ENCODE measurements at places on chromosomes 12 and 14. TPM values are rescaled to one million over a fixed set of nuclear protein-coding genes. Genes with fewer than 3 reads are reported as not detected.

DNA sequence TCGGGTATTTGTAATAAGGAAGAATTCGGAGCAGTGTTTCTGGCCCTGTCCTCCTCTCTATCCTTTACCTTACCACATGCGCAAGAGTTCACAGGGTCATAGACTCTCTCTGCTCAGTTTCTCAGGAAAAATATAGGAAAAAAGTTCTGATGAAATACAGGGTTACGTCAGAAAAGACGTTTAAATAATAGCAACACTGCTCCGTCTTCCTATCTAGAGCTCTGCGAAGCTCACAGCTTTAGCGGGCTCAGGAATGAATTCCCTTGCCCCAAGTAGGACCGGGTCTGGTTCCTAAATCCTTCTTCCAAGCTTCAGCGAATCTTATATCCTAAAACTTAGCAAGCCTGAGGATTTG is 365 bp downstream of the CCDC59 start:
- DNase-seq, result no peak

DNA sequence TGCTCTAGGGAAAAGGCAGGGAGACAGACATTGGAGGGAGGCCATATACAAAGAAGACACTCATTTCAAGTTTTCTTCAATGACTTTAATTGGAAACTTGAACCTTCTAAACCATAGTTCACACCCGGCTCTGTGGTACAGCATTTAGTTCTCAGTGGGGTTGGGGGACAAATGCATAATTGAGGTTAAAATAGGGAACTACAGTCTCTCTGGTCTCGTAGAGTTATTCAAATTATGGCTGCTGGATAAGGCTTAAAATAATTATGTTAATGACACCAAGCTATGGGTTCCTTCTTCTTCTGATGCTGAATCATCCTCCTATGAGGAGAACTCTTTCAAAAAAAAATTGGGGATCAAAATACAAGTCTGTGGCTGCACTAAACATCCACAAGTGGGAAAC is 3.8 kb upstream of the RPAP3 start:
- DNase-seq, result no peak

GRCh38 chr12:122282061-122282460 is 15.8 kb upstream of the VPS33A start:
- no peak for DNase-seq

DNA sequence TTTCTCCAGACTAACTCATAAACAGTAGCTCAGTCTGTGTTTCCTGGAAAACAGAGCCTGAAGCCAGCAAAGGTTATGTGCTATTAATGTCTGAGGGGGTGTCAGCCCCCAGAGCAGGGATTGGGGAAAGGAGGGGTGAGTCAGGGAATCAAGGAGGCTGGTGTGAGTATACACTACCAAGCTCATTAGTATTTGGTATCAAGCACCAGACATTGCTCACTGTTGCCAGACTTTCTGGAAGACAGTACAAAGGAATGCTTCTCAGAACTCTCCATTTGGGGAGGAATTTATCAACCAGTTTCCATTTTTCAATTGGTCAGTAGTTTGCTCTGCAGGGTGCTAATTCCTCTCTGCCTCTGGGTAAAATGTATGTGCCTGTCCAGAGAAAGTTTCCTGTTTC is 443.4 kb downstream of the GLT1D1 start:
- DNase-seq, result no peak

GRCh38 chr14:104804481-104805325 is 3.8 kb downstream of the ZBTB42 start:
- DNase-seq, result no peak

- DNase-seq, result no peak
These were observed 7.9 kb downstream of the CKAP4 start for GRCh38 chr12:106239951-106240335.

DNA sequence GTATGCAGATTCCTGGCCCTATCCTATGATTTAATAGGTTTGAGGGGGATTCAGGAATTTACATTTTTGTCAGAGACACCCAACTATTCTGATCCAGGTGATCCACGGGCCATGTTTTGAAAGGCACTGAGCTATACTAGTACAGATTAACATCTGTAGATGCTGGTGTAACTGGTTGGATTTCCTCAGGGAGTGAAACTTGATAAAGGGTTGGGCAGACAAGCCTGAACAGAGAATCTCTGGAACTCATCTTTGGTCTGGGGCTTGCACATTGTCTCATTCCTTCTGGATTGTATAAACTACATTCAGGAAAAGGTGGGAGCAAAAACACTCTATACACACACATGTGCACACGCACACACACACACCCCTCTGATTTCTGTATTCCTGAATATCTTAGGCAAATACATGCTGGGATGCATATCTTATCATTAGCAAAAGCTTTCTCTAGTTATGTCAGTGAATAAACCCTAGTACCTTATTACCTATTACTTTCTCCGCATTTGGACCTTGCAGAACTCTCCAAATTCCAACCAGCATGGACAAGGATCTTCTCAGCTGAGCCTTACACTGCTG is 104.6 kb downstream of the SLC38A1 start:
- no peak for DNase-seq

DNA sequence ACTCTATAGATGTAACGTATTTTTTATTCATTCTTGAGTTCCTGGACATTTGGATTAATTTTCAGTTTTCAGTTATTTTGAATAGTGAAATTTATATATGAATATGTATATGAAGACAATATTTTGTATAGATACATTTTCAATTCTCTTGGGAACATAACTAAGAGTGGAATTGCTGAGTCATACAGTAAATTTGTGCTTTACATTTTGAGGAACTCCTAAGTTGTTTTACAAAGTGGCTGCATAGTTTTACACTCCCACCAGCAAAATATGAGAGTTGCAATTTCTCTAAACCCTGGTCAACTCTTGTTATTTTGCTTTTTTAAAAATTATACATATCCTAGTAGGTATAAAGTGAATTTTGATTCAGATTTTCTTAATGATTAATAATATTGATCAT is 1838.6 kb upstream of the SEL1L start:
- DNase-seq, result no peak

- DNase-seq, result no peak
These were observed 24.3 kb downstream of the ZFC3H1 start for GRCh38 chr12:71639341-71639760.

GRCh38 chr14:102511538-102511937 is 2.0 kb upstream of the ANKRD9 start:
- no peak for DNase-seq

DNA sequence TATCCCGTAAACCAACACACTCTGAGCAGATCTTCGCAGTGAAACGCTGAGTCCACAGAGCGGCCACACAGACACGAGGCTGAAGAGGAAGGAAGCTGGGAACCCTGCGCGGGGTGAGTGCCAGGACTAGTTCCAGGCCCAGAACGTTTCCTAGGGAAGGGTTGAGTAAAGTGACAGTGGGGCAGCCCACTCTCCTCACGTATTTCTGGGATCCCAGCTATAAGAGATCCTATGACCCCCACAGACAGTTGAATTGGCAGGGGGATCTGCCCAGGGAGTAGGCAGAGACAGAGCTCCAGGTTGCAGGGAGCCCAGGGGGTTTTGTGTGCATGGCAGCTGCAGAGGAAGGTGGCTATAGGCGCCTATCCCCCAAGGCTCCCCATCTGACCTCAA is 51.1 kb downstream of the GTF2A1 start:
- DNase-seq, result no peak

GRCh38 chr14:98292191-98292590 is 979.8 kb downstream of the BCL11B start:
- no peak for DNase-seq

GRCh38 chr14:40074169-40074568 is 641.9 kb upstream of the FBXO33 start:
- DNase-seq, result no peak

DNA sequence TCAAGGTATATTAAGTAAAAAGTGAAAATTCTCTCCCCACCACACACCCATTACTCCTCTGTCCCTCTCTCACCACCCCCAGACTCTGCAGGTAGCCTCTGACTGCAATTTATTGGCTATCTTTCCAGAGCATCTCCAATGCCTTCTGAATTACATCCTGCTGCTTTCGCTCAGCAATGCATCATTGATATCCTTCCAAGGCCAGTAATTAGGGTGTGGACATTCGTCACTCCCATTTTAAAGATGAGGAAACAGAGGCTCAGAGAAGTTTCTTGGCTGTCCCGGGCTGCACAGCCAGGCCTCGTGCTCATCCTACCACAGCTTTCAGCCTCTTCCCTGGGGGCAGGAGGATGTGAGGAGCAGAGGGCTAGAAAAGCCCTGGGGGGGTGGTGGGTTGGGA is 23.6 kb upstream of the PGF start:
- DNase-seq, result no peak

- no peak for DNase-seq
These were observed 37.9 kb downstream of the SH2B3 start for GRCh38 chr12:111443586-111443985.

- no peak for DNase-seq
These were observed 102.2 kb downstream of the ARF6 start for GRCh38 chr14:49994951-49995561.

DNA sequence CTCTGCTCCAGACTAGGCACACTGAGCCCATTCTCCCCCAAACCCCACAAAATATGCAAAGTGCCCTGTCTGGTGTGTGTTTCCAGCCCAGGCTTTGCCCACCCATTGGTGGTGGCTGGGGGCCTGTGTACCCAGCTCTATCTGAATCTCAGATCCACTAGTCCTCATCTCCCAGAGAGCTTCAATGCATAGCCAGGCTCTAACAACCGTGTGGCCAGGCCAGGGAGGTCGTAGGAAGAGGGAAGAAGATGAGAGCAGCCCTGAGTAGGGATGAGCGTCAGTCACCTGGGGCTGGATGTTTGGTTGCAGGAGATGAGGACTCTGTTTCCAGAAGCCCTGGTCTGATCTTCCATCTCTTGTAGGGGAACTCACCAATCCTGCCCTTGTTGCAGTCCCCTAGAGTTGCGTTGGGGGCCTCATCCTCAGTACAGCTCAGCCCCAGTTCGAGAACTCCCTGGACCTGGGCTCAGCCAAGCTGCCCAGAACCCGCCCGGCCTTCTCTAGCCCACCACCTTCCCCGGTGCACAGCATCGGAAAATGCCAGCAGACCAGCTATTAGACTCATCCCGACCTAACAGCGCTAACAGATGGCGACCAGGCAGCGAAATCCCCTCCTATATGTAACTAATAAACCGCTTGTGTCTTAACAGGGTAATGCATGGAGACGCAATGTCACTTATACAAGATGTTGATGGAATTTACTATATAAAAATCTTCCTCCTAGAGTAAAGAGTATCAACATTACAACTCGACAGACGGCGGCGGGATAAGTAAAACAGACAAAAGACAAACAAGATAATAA is 3.2 kb upstream of the LHX5 start:
- no peak for DNase-seq

DNA sequence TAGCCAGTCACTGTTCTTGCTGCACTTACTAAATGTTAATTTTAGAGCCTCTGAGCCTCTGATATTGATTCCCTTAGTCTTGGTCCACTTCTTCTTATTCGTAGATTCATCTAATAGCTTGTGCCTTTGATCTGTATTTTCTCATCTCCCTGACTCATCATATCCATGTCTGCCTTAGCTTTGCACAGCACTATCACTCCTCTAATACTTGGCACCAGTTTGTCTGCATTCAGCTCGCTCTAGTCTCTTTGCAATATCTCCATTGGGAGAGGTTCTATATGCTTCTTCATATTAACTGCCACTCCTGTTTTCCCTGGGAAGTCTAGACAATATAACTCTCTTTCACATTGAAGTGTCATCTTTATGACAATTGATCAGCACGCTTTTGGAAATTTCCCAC is 68.5 kb upstream of the CSRP2 start:
- no peak for DNase-seq

DNA sequence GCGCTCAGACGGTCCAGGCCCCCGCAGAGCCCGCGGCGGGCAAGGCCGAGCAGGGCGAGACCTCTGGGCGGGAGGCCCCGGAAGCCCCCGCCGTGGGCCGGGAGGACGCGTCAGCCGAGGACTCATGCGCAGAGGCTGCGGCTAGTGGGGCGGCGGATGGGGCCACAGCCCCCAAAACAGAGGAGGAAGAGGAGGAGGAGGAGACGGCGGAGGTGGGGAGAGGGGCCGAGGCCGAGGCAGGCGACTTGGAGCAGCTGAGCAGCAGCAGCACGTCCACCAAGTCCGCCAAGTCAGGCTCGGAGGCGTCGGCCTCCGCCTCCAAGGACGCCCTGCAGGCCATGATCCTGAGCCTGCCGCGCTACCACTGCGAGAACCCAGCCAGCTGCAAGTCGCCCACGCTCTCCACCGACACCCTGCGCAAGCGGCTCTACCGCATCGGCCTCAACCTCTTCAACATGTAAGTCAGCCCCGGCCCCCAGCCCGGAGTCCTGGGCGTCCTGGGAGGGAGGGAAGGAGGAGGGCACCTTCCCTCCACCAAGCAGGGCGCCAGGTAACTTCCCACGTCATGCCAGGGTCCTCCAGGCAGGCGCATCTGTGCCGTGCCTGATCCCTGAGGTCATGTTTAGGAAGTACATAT is 72.4 kb downstream of the IQSEC3 start:
- no peak for DNase-seq

- DNase-seq, result no peak
These were observed 50.0 kb downstream of the FLRT2 start for GRCh38 chr14:85579942-85580341.

DNA sequence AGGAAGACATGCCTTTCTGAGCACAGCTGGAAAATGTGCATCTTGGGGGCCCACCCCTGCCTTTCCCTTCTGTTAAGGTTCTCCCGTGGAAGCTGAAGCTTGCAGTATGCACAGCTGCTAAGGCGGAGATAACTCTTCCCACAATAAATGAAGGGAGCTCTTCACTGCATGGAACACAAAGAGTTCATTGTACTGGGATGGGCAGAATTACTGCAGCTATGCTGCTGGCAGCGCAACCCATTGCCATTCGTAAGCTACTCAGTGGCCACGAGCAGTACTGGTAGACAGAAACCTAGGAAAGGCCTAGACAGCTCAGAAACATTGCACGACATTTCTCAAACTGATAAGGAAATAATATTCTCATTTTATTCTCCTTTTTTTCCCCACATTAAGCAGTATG is 310.2 kb downstream of the MDGA2 start:
- no peak for DNase-seq

GRCh38 chr14:54483073-54483745 is 5.6 kb downstream of the GMFB start:
- no peak for DNase-seq

UNC79 gene
- total RNA-seq, result 2.6 TPM

LBHD2 gene
- total RNA-seq, result not detected

SLCO1B3 gene
- not detected for total RNA-seq

SSPN gene
- 2.1 TPM for total RNA-seq

CSRP2 gene
- total RNA-seq, result 96.1 TPM

HOXC12 gene
- total RNA-seq, result not detected

ADAM20 gene
- 1.3 TPM for total RNA-seq

RPGRIP1 gene
- 0.19 TPM for total RNA-seq

SLCO1B1 gene
- 0.17 TPM for total RNA-seq

SIRT4 gene
- total RNA-seq, result 4.5 TPM

CD4 gene
- 2.1 TPM for total RNA-seq

GPHN gene
- total RNA-seq, result 21.2 TPM

NANOG gene
- 0.64 TPM for total RNA-seq

KLRC2 gene
- not detected for total RNA-seq

CLMN gene
- 31.5 TPM for total RNA-seq

EIF2S3B gene
- 1.8 TPM for total RNA-seq

KCNK13 gene
- total RNA-seq, result not detected

All from progenitor cell of endocrine pancreas (in vitro differentiated cells).